H1 (cell line): ENCODE measurements at places on chromosomes 3 and 15. TPM values are rescaled to one million over a fixed set of nuclear protein-coding genes. Genes with fewer than 3 reads are reported as not detected.

DNA sequence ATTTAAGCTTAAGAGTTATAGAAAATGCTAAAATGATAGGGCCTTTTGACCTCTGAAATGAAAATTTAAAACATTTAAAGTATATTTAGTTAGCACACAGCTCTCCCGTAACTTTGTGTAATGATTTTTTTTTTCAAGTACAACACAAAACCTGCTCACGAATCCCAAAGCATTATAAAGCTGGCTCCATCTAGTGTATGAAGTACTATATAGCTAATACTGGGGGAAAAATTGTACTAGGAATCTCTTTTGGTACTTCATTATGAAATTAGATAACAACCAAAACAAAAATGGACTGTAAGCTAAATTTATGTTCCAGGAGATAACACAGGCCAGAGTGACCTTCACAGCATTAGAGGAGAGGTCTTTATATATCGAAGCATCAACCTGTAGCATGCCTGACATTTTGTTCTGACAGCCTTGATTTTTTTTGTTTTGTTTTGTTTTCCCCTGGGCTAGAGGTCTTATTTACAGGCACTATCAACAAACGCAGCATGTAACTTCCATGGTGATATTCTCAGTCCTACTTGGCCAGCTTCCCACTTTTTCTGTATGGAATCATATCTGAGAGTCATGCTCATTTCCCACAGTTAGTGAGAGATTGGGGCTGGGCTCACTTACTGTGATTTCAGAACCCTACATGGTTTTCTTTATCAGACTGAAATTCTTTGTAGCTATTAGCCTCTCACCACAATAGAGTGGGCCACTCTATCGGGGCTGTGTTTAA is 116.3 kb downstream of the MITF start:
- no peak for DNase-seq

GRCh38 chr3:129695230-129695629 is 88.8 kb upstream of the PLXND1 start:
- no peak for DNase-seq

DNA sequence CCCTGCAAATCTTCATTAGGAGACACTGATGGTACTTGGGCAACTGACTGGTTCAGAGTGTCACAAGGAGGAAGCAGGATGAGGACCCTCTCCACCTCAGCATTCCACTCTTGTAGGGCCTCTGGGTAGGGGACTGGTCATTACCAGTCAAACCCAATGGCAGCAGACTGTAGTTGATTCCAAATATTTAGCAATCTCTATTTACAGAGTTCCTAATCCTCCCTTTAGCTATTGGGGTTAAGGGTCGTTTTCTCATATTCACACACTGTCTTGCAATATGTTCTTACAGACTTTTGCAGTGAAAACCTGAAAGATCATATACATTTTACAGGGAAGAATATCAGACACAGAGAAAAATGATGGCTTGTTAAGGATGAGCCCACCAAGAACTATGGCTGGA is 397.7 kb downstream of the GAP43 start:
- no peak for DNase-seq

- no peak for DNase-seq
Observed at GRCh38 chr15:66735909-66736305, 33.9 kb downstream of the SMAD6 start.

- DNase-seq, result no peak
Observed at GRCh38 chr15:63860155-63860554, 26.4 kb upstream of the HERC1 start.

GRCh38 chr15:66328771-66329170 is 27.7 kb downstream of the TIPIN start:
- no peak for DNase-seq

- no peak for DNase-seq
Observed at GRCh38 chr15:57217778-57218598, 158.3 kb upstream of the CGNL1 start.

DNA sequence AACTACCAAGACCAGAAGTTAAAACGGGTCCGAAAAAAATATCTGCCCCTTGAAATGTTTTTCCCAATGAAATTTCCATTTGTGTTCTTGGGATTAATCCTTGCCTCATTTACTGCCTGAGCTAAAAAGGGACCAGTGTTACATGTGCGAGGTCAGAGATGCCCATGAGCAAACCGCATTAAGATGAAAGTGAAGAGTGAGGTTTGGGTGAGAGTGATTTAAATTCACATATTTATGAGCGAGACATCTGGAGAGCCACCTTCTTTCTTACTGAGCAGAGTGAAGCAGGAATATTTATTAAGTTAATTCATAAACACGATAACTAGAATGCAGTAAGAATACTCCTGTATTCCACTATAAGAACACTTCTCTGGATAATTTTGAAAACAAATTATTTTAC is 41.3 kb downstream of the SRP14 start:
- no peak for DNase-seq

GRCh38 chr15:69725957-69726356 is 273.3 kb downstream of the RPLP1 start:
- no peak for DNase-seq

DNA sequence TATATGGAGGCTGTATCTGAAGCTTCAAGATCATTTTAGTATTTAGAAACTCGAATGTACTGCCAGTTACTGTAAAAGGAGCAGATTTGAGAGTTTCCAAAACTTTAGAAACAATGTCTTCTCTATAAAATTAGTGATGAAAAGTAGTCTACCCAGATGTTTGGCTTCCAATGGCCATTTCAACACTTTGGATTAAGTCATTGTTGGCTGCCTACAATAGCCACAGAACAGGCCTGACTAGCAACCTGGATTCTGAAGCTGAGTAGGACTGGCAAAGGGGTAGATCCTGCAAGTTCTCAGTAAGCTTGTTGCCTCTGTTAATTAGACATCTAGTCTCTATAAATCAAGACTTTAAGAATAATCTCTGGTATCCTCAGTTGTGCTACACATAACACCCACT is 239.0 kb upstream of the KCNMB2 start:
- no peak for DNase-seq

- no peak for DNase-seq
Observed at GRCh38 chr15:61929452-61929851, 130.8 kb downstream of the VPS13C start.

DNA sequence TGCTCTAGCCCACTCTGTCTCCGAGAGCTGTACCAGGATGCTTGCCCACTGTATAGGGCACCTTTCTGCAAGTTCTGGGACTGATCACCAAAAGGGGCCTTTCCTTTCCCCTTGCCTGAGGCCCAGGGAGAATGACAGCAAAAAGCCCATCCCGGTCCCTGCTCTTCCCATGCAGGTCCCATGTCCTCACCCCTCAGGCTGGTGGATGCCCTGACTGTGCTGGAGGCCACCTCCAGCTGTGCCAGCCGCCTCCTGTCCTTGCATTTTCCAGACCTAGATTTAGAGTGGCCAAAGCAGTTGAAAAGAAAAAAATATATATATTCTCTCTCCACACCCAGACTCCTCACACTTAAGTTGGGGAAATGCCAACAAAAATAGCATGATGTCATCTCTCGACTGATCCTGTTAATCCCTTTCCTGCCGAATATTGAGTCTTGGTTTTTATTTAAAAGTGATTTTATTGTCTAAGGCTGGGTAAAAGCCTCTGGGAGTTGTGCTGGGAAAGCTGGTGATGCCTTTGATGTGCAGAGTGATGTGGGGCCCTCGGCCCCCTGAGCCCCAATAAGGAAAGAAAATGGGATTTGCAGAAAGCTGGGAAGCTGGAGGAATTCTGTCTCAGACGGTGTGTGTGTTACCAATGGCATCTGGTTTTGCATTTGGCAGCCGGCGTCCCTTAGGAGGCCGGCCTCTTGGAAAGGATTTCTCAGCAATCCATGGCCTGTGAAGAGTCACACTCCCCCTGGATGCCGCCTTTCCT is 29.3 kb upstream of the TPM1 start:
- DNase-seq, result no peak

DNA sequence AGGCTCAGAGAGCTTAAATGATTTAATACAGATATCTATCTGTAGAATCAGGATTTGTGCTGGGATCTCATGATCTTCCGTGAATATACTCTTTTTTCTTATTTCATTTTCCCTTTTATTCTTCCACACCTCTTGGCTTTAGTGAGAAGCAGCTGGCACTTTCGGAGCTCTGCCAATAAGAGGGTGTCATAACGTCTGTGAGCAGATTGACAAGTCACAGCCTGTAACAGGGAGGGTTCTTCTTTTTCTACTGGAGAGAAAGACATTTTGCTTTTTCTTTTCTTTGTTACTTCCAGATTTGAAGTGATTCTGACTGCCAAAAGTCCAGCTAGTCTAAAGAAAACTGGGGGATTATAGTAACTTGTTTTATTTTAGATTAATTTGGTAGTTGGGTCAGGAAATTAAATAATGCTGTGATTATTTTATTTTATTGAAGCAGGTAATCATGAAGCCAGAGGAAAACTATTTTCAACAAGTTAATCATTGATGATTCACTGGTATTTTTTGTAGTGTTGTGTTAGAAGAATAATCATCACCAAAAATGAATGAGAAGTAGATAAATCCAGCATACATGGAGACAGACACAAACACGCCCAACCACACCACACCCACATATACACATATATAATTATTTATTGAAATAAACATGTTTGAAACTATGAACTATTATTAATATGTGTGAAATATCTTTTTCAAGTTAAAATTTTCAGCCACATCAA is 69.8 kb downstream of the TNFAIP8L3 start:
- no peak for DNase-seq

- DNase-seq, result no peak
Observed at GRCh38 chr15:96402403-96402802, 71.9 kb downstream of the NR2F2 start.

DNA sequence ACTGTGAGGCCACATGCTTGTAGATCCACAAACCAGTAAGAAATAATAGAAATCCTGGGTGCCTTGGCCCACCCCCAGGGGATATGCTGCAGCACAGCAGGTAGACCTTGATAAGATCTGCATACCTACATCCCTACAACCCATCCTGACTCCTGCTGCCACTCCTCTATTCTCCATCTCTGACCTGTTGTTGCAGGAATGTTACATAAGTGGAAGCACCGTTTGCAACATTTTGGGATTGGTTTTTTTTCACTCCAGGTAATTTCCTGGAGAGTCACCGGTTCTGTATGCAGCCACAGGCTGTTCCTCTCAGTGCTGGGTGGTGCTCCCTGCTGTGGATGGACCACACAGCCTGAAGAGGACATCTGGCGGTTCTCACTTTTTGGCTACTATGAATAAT is 16.1 kb upstream of the CSPG5 start:
- DNase-seq, result no peak

- no peak for DNase-seq
Observed at GRCh38 chr3:156233876-156234275, 113.5 kb downstream of the KCNAB1 start.

- no peak for DNase-seq
Observed at GRCh38 chr3:133883641-133884040, 12.0 kb downstream of the RAB6B start.

DNA sequence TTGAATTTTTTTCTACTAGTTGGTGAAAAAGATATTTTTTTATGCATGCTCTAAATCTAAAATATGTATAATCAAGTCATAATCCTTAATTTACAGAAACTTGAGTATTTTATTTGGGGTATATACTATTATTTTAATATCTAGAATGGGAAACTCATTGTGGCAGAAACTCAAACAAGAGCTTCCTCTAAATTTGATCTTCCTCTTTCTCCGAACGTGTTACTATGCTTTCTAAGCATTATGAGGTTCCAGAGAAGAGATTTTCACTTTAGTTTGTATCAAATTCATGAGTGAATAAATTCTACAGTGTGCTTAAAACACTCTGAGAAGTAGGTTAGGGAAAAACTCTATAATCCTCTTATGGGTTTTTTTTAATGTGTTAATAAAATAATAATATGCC is 173.1 kb downstream of the POTEB3 start:
- DNase-seq, result no peak

- DNase-seq, result no peak
Observed at GRCh38 chr3:195101927-195102608, 168.9 kb downstream of the XXYLT1 start.

GRCh38 chr3:52104684-52105640 is 48.6 kb upstream of the DUSP7 start:
- DNase-seq, result no peak

Gene LSMEM2
- 0.68 and 0.94 TPM in 2 replicates for polyA plus RNA-seq

Gene FBXW12
- 0.41 and 0.85 TPM in 2 replicates for polyA plus RNA-seq

Gene SLC24A5
- polyA plus RNA-seq, result not detected in 2 replicates

Gene CHDH
- 4.9 and 7.3 TPM in 2 replicates for polyA plus RNA-seq

Gene CCR9
- not detected in 2 replicates for polyA plus RNA-seq

Gene IGSF11
- polyA plus RNA-seq, result 3.8 and 4.1 TPM in 2 replicates

Gene NLGN1
- polyA plus RNA-seq, result 4.6 and 7.8 TPM in 2 replicates
